ENCODE measurements at places on chromosomes 1 and 21. TPM values are rescaled to one million over a fixed set of nuclear protein-coding genes. Genes with fewer than 3 reads are reported as not detected.

The UMODL1 gene
- total RNA-seq: not detected

The EDARADD gene
- total RNA-seq: 8.2 TPM

The SERPINC1 gene
- 0.34 TPM for total RNA-seq

The TDRD5 gene
- total RNA-seq: not detected

The ETV3L gene
- total RNA-seq: not detected

The RBBP5 gene
- total RNA-seq: 27.4 TPM

The IL10RB gene
- 10.2 TPM for total RNA-seq

The RBM11 gene
- 2.3 TPM for total RNA-seq

The ST7L gene
- 8.1 TPM for total RNA-seq

The CAPN8 gene
- not detected for total RNA-seq

The RRP1B gene
- total RNA-seq: 115 TPM

The CELSR2 gene
- total RNA-seq: 1.5 TPM

The CTSS gene
- 37.3 TPM for total RNA-seq

The LCE1F gene
- not detected for total RNA-seq

The LCE1D gene
- not detected for total RNA-seq

The S100A11 gene
- 89.0 TPM for total RNA-seq

The SAMD11 gene
- total RNA-seq: not detected

The RPE65 gene
- not detected for total RNA-seq

The TRIM58 gene
- 0.18 TPM for total RNA-seq

The CELA2B gene
- total RNA-seq: not detected

The PLEKHG5 gene
- total RNA-seq: 1.2 TPM

The GJC2 gene
- 0.49 TPM for total RNA-seq

The PUM1 gene
- 113 TPM for total RNA-seq

The BCL2L15 gene
- 1.4 TPM for total RNA-seq

The SRGAP2B gene
- 10.0 TPM for total RNA-seq

The EFHD2 gene
- 81.7 TPM for total RNA-seq

The SLC5A9 gene
- total RNA-seq: not detected

The FCGR2B gene
- total RNA-seq: 0.13 TPM

The SPRR3 gene
- not detected for total RNA-seq

The C1orf159 gene
- total RNA-seq: 22.3 TPM

Data from activated T-cell treated with anti-CD3 and anti-CD28 coated beads, Interleukin-2, amount 50 U/mL, for 4 hours (primary cell).